ENCODE measurements at places on chromosomes 11 and 22.

GRCh38 chr22:41919357-41920224, 4.7 kb upstream of the SHISA8 start:
- DNase-seq = peak; percentile 66

DNA sequence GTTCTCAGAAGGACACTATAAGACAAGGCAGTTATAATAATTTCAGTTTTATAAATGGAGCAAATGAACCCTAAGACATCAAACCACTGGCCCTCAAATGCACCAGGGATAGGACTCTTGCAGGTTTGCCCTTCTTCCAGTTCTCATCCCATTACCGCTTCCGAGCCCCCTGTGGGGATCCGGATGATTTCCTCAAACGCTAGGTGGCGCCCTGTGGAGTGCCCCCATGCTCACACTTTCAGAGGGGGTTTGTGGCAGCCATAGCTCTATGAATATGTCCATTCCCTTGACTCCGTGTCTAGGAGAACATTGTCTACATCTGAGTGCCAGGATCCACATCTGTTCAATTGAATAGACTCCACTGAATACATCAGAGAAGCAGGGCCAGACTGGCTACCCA, 816.3 kb downstream of the NTM start:
- no peak for DNase-seq

DNA sequence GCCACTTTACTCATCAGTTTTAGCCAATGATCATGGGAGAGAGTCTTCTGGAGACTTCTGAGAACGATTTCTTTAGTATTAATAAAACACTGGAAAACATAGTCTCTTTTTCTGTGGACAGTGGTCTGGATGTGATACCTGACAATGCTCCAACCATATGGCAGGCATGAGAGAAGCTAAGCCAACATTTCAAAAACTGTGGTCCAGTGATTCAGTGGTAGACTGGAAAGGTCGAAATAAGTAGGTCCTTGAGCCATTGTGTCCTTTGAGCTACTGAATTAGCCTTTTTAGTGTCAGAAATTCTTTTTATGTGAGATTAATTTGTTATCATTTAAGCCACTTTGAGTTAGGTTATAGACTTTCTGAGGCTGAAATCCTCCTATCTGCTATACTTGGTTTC, 197.7 kb upstream of the CTSC start:
- DNase-seq = no peak

GRCh38 chr11:75107187-75107586, 10.5 kb upstream of the OR2AT4 start:
- DNase-seq = no peak

DNA sequence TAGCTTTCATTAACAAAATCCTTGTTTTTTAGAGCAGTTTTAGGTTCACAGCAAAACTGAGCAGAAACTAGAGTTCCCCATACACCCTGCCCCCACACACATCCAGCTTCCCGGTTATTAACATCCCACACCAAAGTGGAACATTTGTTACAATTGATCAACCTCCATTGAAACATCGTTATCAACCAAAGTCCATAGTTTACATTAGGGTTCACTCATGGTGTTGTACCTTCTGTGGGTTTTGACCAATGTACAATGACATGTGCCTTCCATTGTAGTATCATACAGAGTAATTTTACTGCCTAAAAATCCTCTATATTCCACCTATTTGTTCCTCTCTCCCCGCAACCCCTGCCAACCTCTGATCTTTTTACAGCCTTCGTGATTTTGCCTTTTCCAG, 28.5 kb downstream of the PRDM11 start:
- DNase-seq = no peak

DNA sequence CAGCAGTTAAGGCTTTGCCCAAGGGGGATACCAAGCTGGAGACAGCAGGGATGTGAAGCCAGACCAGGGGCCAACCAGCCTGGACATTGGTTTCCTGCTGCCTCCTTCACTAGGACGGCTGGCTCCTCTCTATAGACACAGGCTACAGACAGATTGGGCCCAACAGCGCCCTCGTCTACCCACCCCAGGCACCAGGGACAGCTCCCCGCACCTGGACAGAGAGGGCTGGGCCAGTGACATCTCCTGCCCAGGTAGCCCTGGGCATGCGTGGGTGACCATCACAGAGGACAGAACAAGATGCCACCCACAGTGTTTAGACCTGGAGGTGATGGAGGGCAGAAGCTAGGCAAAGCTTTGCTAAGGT, 1.2 kb downstream of the DKK3 start:
- DNase-seq = no peak

- DNase-seq = no peak
These were observed 2.8 kb downstream of the SLC7A4 start for GRCh38 chr22:21029486-21030025.

DNA sequence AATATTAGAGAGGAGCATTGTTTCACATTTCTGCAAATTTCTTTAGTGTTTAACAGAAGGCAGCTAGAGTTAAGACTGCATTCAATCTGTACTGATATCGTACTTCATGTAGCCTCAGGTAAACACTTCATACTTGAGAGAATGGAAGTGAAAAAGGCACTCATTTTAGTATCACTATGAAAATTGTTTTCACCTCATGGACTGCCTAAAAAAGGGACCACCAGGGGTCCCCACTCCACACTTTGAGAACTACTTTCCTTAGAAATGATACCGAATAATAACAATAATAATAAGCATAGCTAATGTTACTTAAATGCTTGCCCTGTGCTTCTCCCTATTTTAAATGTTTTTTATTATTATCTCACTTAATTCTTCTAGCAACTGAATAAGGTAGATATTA, 95.1 kb downstream of the BLID start:
- DNase-seq = no peak

DNA sequence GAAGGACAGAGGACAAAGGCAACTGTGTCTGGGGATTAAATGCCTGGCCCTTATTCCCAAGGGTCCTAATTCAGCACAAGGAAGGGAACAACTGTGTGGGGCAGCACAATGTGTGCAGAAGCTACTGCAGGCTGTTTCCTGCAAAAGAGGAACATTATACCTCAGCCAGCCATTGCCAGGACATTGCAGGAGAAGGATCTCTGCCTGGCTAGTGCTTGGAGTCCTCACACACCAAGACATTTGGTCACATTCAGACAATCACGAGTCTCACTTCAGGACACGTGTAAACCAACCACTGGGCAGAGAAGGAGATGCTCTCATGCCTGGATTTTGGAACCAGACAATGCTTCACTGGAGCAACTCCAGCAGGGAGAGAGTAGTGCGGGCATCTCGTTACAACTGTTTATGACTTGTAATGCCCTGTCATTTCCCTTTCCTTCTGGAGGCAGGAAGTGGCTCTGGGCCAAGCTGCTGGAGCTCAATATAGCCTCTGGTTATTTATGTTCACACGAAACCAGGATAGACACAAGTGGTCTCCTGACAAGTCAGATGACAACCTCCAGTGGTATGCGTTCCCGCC, 23.9 kb upstream of the ZC3H12C start:
- no peak for DNase-seq

GRCh38 chr11:30560206-30561106, 25.7 kb downstream of the MPPED2 start:
- DNase-seq = no peak

GRCh38 chr22:21009638-21010425, 5.1 kb upstream of the P2RX6 start:
- DNase-seq = peak; percentile 32

DNA sequence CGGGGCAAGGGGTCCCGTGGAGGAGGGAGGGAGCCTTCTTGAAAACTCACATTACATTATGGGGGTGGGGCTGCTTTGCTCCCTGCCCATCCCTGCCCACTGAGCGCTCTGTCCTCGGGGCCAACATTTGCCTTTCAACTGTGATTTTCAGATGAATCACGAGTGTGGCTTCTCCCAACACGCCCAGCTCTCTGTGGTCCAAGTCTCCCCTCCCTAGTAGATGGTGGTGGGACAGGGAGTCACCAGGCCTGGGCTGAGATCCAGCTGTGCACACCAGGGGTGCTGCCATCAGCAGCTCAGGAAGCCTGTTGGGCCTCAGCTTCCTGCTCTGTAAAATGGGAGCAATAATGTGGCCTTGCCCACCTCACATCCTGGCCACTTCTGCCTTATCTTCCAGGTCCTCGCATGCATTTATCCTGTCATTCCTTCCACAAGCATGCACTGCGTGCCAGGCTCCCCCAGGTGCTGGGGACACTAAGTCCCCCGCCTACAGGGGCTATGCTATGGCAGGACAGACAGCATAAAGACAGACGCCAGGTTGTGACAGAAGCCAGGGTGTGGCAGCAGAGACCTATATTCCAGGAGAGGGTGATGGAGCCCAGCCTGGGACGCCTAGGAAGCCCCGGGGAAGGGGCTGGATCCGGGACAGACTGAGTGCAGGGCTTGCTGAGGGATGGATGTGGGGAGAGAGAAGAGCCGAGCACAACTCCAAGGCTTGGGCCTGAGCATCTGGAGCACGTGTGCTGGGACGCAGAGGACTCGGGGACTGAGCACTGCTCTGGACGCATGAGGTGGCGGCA, 30.5 kb downstream of the NFAM1 start:
- no peak for DNase-seq

All from activated T-cell treated with anti-CD3 and anti-CD28 coated beads, Interleukin-2, amount 50 U/mL, for 48 hours (primary cell).